Stimulated activated CD4-positive, alpha-beta T cell treated with anti-CD3 and anti-CD28 coated beads, Interleukin-4, amount 100 ng/mL, for 48 hours (primary cell): ENCODE measurements at places on chromosomes 3 and 15.

DNA sequence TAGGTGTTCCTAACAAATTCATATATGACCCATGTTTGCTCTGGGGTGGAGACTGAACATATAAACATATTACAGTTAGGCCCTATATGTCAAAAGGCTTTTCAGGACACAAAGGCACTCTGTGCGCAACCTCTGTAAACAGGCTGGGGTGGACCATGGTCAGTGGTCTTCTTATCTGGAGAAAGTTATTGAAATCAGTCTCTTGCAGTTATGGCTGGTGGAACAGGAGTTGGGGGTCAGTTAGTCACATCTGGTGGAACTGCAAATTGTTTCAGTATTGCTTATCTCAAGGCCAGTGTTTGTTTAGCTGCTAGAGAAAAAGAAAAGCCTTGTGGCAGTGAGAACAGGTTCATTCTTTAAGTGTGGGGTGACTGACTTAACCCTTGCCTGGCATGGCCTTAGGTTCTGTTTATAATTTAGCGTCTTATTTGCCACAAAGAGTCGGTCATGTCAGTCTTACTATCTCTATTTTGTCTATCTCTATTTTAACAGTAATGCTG lies 5.9 kb upstream of the GP9 start:
- no peak for DNase-seq

GRCh38 chr3:175398676-175399075 lies 539.5 kb downstream of the NAALADL2 start:
- no peak for DNase-seq

DNA sequence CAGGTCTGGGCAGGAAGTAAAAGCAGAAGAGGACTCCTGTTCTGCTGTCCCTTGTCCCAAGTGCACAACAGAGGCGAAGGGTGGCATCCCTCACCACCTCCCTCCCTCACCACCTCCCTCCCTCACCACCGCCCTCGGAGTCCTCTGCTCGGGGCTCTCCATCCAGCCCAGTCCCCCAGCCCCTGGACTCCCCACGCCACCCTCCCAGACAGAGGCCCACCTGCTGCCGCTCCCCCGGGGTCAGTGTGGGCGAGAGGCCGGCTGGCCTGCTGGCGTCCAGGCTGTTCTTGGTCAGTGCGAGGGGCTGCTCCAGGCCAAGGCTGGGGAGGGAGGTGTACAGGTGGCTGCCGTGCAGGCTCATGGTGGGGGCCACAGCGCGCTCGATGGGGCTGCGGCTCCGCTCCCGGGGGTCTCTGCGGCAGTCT lies 79.1 kb downstream of the VGLL4 start:
- DNase-seq, result no peak

DNA sequence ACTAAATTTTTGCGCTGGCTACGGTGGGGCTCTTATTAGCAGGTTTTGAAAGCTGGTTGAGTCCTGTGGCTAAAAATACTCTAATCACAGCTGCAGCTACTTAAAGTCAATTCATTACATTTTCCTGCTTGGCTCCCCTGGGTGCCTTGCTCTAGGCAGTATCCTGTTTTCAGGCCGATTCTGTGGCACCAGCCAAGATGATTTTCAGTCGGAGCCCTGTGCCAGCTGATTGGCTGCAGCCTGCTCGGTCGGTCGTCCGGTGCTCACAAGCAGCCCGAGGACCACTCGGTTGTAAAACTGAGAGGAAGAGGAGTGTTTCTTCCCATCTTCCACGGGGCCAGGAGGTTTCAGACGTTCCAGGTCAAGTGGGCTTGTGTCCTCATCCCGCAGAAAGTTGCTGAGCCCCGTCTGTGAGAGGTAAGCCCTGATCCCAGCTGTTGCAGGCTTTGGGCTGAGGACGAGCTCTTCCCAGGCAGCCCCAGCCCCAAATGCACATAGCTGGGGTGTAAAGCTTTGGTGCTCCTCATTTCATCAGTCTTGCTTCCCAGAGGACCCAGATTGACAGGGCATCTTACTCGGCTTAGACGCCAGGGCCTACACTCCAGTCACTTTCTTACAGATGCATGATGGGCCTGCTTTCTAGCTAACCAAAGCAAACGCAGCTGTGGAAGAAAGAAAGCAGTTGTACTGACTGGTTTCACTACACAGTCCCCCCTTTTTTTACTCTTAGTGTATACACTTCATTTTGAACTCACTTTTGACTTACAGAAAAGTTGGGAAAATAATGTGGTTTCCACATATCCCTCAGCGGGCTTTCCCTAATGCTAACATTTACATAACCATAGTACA lies 15.9 kb downstream of the LYSMD4 start:
- no peak for DNase-seq

DNA sequence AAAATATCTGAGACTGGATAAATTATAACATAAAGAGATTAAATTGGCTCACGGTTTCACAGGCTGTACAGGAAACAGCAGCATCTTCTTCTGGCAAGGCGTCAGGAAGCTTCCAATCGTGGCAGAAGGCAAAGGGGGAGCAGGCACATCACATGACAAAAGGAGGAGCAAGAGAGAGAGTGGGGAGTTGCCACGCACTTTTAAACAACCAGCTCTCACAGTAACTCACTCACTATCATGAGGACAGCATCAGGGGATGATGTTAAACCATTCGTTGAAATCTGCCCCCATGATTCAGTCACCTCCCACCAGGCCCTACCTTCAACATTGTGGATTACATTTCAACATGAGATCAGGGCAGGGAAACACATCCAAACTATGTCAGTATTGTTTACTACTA lies 114.5 kb upstream of the SPATA16 start:
- DNase-seq, result no peak

GRCh38 chr3:97927704-97928103 lies 44.5 kb downstream of the RIOX2 start:
- DNase-seq, result no peak

DNA sequence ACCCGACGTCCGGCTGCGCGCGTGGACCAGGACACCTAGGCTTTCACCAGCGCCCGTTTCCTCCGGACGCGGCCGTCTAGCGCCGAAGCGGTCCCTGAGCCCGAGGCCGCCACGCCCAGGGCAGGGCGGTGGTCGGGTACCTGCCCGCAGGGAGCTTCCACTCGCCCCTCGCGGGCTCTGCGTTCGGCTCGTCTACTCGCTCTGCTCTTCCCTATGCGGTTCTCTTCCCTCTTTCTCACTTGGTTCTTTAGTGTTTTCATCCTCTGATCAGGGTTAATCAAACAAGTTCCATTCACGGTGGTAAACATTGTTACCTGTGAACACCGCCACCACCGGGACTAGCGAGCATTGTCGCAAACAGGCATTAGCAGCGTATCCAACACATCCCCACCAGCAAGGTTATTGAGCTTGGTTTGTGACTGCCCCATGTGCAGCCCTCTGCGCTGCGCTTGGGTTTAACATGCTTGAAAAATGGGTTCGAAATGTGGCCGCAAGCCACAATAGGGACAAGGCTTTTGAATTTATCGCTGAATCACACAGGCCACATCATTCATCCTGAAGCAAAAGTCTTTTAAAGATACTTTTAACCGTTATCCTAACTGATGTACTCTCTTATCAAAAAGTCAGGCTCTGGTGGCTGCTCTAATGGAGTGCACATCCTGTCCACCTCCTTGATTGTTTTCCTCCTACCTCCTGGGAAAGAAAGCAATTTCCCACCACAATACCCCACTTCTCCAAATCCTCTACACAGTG lies 843 bp upstream of the CD47 start:
- DNase-seq, result peak; percentile 18

GRCh38 chr15:37136666-37137065 lies 36.3 kb upstream of the MEIS2 start:
- DNase-seq, result no peak

DNA sequence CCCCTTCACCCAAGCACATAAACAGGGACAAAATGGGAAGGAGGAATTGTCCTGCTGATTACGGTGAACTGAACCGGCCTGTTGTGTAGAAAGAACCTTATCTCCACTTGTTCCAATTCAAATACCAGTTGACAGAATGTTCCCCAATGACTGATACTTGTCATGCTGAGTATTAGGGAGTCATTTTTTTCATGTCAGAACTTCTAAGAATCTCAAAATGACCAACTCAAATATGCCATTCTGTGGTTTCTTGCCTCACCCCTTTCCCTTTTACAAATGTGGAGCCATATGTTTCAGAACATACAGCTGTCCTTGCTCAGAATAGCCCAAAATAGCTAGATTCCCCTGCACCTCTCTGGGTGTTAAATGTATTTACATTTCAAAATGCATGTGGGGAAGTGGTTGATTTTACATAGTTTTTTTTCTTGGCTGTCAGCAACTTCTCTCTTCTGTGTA lies 405.9 kb upstream of the TBL1XR1 start:
- DNase-seq, result no peak

DNA sequence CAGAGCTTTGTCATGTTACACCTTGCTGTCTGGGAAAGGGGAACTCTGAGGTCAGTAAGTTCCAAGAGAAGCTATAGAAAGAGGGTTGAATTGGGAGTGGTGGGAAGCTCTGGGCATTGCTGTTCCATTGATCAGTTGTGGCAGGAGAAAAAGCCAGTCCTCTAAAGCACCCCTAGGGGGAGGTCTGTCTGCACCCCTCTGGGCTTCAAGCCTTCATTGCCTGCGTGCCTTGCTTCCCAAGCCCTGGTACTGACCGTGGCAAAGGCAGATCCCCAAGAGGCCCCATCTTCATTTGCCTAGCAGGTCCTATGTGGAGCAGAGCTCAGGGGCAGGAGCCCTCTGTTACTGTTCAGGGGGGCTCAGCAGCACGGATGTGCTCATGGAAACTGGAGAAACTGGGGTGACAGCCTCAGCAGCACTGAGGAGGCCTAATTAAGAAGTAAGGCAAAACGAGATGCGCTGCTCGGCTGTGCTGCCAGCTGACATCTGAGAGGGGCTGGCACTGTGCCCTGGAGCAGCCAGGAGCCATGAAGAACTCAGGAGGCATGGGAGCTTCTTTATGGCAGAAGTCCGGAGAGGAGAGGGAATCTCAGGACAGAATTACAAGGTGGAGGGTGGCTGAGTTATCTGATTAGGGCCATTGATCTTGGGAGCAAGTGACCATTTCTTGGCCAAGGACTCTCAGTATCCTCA lies 270.9 kb downstream of the RPLP1 start:
- DNase-seq, result no peak

DNA sequence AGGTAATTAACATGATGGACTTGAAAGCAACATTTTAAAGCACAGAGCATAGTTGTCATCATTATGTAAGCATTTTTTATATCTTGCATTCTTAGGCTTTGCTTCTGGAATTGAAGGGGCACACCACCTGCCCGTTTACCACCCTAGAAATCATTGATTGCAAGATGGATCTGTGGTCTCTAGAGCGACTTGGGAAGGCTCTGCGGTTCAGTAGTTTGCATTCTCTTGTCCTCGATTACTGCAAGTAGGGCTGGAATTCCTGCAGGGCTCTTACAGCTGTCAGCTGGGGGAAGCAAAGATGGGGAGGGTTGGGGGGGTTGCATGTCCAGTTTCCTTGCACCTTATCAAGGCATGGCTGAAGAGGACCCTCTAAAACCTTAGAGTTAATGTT lies 56.7 kb upstream of the RNF7 start:
- DNase-seq, result no peak

- DNase-seq, result no peak
Measured at GRCh38 chr15:71434774-71435173, 319.5 kb downstream of the THSD4 start.

DNA sequence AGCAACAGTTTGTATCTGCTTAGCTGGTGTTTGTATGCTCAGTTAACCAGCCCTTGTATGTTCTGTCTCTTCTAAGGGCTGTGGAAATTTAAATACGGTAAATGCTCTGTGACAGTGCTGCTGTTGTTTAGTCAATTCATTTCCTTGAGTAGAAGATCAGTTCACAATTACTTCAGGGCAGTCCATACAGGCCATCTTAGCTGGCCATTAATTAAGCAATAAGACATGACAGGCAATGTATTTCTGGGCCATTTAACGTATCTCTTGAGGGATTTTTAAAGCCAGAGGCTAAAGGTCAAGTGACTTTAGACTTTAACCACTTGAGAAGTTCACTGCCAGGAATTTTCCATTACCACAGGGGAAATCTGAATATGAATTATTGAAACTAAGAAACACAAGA lies 351.8 kb downstream of the ZIC1 start:
- DNase-seq, result no peak

DNA sequence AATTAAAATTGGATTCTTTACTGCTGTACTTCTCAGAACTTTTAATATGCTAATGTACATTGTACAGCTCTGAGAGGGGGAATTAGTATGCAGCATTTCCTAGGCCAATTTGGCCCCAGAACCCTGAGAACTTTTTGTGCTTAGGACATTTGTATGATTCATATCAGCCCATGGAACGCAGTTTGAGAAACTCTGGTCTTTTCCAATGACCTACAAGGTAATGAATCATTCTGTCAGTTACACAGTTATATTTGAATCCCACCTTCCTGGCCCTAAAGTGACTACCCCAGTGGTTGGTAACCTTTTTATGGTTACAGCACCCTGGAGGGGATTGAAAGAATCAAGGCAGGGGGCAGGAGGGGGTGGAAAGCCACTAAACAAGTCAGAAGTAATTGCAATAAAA lies 25.6 kb upstream of the KBTBD12 start:
- no peak for DNase-seq

GRCh38 chr15:84824260-84825007 lies 7.3 kb downstream of the ALPK3 start:
- no peak for DNase-seq

- DNase-seq, result peak; percentile 84
Measured at GRCh38 chr15:64093627-64094417, at the start of gene CIAO2A. CIAO2A (minus strand) TSS chr15:64093838; CDS start chr15:64093768, 70 bp downstream.

DNA sequence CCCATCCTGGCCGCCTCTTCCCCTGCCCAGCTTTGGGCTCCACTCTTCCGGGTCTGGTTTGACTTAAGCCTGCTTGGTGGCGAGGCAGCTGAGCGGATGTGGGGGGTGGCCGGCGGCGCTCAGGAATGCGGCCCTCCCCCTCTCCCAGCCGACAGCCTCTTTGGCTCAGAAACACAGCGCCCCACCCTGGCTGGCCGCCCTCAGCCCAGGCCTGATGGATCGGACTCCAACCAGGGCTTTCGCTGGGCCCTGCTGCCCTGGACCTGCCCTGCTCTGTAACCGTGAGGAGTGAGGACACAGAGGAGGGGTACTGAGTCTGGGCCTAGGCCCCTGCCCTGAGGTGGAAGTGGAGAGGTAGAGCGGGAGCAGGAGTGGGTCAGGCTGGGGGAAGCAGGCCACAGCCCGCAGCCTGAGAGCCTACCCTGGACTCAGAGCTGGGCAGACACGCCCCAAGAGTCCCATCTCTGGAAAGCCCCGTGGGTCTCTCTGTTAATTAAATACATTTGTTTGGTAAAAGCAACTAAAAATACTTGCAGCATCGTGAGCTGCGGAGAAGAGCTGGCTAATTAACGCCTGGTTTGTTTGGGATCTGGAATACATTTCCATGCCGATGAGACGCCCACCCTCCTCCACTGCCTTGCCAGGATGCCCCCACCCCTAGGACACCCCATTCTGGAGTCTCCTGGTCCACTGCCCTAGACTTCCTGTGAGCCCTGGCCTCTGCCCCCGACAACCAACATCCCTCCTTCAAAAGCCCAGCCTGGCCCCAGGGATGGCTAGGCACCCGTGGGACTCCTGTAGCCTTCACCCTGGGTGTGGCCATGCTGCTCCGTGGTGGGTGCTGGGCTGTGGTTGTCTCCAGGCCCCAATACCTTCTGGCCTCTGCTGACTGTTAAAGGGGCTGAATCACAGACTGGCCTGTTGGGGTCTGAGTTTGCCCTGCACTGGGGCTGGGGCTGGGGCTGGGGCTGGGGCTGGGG lies 19.6 kb downstream of the PLXNA1 start:
- no peak for DNase-seq
